Spinal cord (tissue), 10 donors: ENCODE measurements at places on chromosomes 16 and 17. TPM values are rescaled to one million over a fixed set of nuclear protein-coding genes. Genes with fewer than 3 reads are reported as not detected.

The TTYH2 gene
- 27.5 TPM for total RNA-seq

The CACNG3 gene
- total RNA-seq, result 1.9 TPM

The RETREG3 gene
- 50.4 TPM for total RNA-seq

The IL17C gene
- not detected for total RNA-seq

The PLEKHH3 gene
- total RNA-seq, result 5.5 TPM

The CLEC18C gene
- total RNA-seq, result 0.20 TPM

The MT1G gene
- total RNA-seq, result 1.7 TPM

The PLA2G10 gene
- 0.22 TPM for total RNA-seq

The NPIPB13 gene
- 3.0 TPM for total RNA-seq

The TMC7 gene
- 3.1 TPM for total RNA-seq

The KCNH4 gene
- 0.30 TPM for total RNA-seq

The KLHL10 gene
- 0.11 TPM for total RNA-seq

The CHRNE gene
- total RNA-seq, result 0.99 TPM

The CA7 gene
- total RNA-seq, result 0.50 TPM

The TNFRSF13B gene
- total RNA-seq, result not detected

The CDH16 gene
- not detected for total RNA-seq

The TNFRSF12A gene
- 5.8 TPM for total RNA-seq

The MAP2K6 gene
- 23.7 TPM for total RNA-seq

The CCL3 gene
- total RNA-seq, result 21.8 TPM

The PRCD gene
- 4.0 TPM for total RNA-seq

The SLC16A3 gene
- 19.0 TPM for total RNA-seq

The TBC1D3E gene
- not detected for total RNA-seq
